ENCODE measurements at places on chromosomes 5 and 9.

GRCh38 chr5:40681363-40682153 is 1.8 kb downstream of the PTGER4 start:
- DNase-seq, result no peak

DNA sequence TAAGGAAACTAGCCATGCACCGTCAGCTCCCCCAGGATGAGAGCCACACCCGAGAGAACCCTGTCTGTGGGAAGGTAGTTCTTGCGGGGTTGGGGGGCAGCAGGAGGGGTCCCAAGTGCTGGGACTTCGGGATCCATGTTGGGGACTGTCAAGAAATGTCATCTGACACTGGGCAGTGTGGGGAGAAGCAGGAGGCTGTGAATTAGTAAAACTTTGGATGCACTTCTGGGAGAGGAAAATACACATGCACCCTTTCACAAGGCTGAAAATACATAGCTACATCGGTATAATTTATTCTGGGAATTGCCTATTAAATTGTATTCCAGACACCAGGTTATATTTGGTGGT is 109.6 kb upstream of the RPS23 start:
- DNase-seq, result no peak

GRCh38 chr5:1888541-1889251 is 6.0 kb upstream of the IRX4 start:
- no peak for DNase-seq

GRCh38 chr9:122091682-122092592 is 1.2 kb downstream of the TTLL11 start:
- DNase-seq, result no peak

- DNase-seq, result peak; percentile 57
These were observed 68.8 kb downstream of the ELL2 start for GRCh38 chr5:95892784-95893354.

- no peak for DNase-seq
These were observed 177.9 kb upstream of the KCNN2 start for GRCh38 chr5:114184006-114184405.

DNA sequence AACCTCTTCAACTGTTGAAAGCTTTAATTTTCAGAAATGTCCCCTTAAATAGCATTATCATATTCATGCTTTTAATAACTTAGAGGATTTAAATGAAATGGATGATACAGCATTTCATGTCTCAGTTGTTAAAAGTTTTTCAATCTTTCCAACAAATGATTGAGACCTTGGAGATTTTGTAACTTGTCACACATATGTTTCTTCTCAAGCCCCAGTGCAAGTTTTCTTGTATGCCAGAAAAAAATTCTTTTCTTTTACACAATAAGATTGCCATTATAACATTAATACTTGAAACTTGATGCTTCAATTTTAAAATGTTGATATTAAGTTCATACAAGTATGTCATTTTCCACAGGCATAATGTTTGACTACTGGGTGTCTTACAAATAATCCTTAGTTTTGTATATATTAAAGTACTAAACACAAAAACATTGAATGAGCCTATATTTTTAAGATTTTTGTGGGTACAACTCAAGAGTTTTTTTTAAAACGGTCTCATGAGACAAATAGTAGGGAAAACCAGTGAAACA is 124.5 kb downstream of the AGTPBP1 start:
- no peak for DNase-seq

GRCh38 chr5:137283801-137284200 is 215.3 kb downstream of the SPOCK1 start:
- no peak for DNase-seq

- DNase-seq, result no peak
These were observed 175.8 kb upstream of the GAS1 start for GRCh38 chr9:87122947-87123685.

DNA sequence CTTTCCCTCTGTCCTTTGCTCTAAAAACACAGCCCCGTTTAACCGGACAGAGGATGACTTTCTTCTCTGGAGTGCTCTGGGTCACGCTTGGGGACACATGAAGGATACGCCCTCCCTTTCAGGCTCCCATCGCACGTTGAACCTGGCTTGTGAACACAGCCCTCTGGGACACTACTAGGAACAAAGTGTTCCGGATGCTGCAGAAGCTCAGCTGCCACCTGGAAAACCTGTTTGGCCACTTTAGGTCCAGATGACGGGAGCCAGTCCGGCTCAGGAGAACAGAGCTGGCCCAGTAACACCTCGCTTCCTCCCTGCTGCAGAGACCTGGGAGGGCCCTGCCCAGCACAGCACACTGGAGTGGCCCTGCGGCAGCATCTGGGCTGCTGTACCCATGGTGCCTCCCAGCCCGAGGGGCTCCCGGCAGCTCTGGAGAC is 60.1 kb downstream of the GADD45G start:
- peak; percentile 11 for DNase-seq

DNA sequence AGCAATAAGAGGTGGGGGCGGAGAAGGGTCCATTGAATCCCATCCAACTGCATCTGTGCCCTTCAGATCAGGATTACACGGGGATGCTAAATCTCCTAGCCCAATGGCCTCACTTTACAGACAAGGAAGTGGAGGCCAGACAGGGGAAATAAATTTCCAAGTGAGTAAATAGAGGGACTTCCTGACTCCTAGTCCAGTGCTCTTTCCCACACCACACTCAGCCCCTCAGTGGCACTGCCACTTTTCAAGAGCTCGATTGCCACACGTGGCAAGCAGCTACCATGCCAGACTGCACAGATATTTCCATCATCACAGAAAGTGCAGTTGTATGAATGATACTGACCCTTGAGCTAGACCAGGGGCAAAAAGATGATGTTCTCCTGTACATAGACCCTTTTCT is 8.2 kb upstream of the TNIP1 start:
- DNase-seq, result no peak

DNA sequence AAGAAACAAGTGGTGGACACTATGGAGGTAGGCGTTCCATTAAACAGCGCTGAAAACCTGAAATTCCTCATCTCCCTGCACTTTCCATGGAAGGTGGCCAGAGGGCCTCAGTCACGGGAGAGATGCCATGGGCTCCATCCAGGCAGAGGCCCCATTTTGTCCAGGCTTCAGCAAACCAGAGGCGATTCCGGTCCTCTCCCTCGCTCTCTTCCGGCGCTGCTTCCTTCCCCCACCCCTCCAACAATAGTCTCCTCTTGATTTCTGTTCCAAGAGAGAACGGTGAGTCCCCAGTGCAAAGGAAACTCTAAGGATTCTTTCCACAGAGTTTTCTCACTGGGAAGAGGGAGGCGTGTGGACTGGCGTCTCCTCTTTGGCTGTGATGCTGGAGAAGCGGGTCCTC is 7.5 kb downstream of the ZNF366 start:
- no peak for DNase-seq

GRCh38 chr9:82588301-82589180 is 474.4 kb downstream of the RASEF start:
- no peak for DNase-seq

DNA sequence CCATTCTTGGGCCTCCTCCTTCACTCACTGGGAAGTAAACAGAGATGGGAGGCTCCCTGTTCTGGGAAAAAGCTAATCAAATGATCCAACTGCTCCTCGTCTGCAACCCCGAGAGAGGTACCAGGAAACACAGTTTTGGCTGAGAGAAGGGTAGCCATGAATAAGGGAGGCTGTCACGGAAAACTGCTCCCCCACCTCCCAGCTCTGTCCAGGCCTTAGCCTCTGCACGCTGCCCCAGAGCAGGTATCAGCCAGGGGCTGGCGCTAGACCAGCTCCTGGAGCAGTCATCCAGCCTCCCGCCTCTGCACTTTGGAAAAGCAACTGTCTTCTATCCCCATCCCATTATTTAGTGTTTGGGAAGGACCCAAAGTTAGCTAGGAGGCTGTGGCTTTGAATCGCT is 266.1 kb downstream of the NDUFS4 start:
- DNase-seq, result no peak

Data from COR-L47 (cell line).